ENCODE measurements at places on chromosomes 1 and 21.
A peak's percentile ranks its signal among the peaks of the same experiment; 100 is the strongest.

DNA sequence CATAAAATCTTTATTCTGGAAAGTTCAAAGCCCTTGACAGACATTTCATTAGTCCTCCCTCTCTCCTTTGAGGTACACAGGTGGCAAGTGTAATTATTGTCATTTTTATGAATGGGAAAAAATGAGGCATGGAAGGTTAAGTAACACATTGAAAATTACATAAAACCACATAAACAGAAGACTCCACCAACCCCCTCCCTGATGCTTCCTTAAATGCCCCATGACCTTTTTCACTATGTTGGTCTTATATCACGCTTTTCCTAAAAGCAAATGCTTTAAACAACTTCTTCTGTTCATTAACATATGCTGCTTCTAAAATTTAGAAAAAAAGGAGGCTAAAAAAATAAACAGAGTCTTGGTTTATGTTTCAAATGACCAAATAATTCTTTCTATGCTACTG is 648.4 kb downstream of the PTPRC start:
- DNase-seq = no peak

- DNase-seq = no peak
Measured at GRCh38 chr1:69263921-69264391, 303.8 kb upstream of the LRRC7 start.

DNA sequence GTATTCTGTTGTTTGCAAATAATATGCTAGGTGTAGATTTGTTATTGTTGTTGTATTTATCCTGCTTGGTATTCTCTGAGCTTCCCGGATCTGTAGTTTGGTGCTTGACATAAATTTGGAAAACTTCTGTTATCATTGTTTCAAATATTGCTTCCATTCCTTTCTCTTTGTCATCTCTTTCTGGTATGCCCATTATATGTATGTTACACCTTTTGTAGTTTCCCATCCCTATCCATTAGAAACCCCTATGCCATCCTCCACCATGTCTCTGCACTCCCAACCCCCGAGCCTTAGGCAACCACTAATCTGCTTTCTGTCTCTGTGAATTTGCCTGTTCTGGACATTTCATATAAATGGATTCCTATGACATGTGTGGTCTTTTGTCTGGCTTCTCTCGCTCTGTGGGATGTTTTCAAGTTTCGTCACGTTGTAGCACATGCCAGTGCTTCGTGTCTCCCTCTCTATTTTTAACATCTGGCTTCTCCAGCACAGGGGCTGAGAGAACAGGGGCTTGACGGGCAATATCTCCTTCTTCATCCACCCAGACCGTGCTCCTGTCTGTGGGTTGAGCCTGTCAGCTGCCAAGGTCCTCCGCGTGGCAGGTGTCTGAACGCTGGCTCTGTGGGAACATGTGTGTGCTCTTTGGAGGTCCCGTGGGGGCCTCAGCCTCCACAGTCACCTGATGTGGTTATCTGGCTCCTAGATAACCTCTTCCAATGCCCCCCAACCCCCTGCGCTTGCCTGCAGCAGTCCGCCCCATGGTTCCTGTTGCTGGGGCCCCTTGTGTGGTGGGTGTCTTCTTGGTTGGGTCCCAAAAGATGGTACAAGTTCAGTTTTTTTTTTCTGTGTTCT is 32.8 kb upstream of the MAN1C1 start:
- no peak for DNase-seq

GRCh38 chr1:243550276-243550675 is 294.4 kb downstream of the SDCCAG8 start:
- DNase-seq = no peak

GRCh38 chr1:226677027-226678020 is 61.8 kb downstream of the ITPKB start:
- peak; percentile 75 for DNase-seq

DNA sequence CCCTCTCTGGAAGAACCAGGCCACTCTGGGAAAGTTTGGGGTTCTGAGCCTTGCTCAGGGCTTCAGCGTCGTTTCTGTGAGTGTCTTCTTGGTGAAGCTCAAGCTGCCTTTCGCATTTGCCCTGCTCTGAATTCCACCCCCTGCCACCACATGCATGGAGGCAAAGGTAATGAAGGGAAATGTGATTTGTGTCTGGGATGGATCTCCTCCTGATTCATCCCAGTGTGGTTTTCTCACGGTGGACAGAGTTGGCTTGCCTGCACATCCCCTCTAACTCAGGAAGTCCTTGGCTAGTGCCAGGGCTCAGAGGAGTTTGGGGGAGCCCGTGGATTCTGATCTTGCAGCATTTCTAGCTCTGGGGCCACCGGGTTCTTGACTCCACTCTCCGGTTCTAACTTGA is 173.6 kb upstream of the RAB4A start:
- DNase-seq = no peak

DNA sequence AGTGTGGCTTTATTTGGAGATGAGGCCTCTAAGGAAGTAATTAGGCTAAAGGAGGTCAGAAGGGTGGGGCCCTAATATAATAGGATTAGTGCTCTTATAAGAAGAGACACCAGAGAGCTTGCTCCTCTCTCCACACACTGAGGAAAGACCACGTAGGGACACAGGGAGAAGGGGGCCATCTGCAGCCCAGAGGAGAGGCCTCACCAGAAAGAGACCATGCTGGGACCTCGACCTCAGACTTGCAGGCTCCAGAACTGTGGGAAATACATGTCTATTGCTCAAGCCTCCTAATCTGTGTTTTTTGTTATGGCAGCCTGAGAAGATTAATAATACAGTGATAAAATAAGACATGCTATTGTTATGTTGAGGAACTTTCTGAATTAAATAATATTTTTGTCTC is 8.3 kb downstream of the RCAN1 start:
- no peak for DNase-seq

DNA sequence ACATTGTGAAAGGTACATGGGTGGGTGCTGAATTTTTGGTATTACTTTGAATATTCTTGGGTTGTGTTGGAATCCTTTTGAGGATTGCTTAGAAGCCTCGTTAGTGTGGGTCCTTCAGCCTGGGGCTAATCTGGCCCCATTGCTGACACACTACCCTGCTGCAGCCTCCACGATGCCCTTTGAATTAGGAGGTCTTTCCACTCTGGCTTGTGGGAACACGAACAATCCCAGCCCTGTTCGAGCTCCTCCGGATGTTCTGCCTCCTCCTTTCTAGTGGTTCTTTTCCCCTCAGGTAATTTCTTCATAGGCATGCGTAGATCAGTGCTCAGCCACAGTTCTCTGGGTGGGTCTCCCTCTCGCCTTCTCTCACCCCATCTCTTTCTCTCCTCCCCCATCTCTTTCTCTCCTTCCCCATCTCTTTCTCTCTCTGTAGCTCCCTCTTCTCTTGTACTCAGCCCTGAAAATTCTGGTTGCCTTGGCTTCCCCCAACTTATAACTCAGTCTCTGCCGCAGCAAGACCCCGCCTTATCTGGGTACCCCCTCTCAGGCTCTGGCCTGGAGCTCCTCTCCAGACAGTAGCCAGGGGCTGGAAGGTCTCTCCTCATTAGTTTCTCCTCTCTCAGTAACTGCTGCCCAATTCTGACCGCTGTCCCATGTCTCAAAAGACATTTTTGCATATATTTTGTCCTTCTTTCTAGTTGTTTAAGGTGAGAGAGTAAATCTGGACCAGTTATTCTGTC is 46.0 kb upstream of the SLC19A1 start:
- DNase-seq = no peak

DNA sequence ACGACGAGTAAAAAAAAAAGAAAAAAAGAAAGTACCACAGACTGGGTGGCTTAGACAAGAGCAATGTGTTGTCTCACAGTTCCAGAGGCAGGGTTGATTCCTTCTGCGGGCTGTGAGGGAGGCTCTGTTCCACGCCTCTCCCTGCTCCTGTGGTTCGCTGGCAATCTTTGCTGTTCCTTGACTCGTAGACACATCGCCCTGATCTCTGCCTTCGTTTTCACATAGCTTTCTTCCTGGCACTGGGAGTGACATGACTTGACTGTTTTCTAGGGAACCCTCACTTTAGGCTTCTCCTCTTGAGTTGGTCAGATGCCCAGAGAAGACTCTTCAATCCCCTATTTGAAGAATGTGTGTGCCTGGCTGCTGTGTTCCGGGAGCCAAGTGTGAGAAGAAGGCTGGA is 133.6 kb downstream of the TM2D1 start:
- DNase-seq = no peak

GRCh38 chr1:38489844-38490270 is 369.7 kb downstream of the RRAGC start:
- DNase-seq = peak; percentile 18

- peak; percentile 1 for DNase-seq
Measured at GRCh38 chr1:233440951-233441401, 113.5 kb downstream of the MAP3K21 start.

DNA sequence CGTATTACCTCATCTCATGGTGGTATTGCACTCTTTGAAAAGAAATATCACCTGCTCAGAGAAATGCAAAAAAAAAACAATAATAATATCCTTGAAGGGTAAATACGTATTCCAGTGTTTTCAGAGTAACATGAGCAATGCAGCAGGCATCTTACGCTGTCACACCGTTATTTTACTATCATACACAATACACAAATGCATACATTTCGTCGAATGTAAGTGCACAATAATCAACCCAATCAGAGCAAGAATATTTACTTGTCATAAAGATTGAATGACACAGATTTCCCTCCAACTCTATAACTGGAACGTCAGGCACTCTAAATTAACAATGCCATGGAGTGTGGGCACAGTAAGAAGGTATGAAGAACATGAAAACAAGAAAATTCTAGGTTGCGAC is 1050.1 kb downstream of the PLA2G4A start:
- DNase-seq = no peak

- DNase-seq = no peak
Measured at GRCh38 chr1:66246351-66247269, 287.3 kb upstream of the SGIP1 start.

- no peak for DNase-seq
Measured at GRCh38 chr1:31140299-31140698, 74.8 kb upstream of the PUM1 start.

DNA sequence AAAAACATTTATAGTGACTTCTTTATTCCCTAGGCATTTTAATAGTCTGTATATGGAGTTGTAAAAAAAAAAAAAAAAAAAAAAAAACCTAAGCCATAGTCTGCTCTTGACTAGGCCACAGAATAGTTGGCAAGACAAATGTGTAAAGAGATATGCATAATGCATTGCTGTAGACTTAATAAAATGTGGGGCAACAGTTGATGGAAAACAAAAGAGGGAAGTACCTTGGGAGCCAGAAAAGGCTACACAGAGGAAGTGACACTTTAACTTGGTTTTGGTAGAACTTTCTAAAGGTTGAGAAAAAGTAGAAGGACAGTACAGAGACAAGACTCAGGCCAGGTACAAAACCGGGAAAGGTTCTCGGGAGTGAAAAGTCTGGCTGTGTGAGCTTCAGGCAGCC is 802.9 kb upstream of the ADAMTS5 start:
- no peak for DNase-seq

- no peak for DNase-seq
Measured at GRCh38 chr1:216090556-216090955, 332.7 kb downstream of the USH2A start.

GRCh38 chr1:221849897-221850296 is 108.0 kb upstream of the DUSP10 start:
- DNase-seq = no peak

DNA sequence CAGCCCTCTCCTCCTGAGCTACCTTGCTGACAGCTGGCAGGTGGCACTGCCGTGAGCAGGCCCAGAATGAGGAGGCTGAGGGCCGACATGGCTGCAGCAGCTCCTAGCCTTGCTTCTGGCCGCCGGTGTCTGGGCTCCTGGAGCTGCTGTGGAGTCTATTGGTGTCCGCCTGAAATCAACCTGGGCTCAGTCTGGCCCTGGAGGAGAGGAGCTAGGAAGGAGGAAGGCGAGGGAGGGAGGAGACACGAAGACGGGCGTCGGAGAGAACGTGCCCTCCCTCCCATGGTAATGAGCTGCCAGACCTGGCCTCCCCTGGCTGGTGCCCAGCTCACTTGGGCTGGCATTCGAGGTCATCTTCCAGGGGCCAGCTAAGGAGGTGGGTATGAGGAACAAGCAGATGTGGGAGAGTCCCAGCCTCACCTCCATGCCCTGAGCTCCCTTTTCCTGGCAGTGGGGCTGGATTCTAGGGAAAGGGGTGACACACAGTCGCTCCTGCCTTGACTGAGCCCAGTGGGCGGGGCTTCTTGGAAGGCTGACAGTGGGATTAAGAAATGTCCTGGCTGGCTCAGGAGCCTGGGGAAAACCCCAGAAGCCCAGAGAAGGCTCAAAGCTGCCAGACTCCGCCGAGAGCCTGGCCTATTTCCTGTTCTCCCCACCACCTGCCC is at the start of gene PDZK1IP1:
PDZK1IP1 (minus strand) TSS at position 193 of the 665 bp plus-strand sequence; CDS start at position 89, 104 bp downstream.
- no peak for DNase-seq

DNA sequence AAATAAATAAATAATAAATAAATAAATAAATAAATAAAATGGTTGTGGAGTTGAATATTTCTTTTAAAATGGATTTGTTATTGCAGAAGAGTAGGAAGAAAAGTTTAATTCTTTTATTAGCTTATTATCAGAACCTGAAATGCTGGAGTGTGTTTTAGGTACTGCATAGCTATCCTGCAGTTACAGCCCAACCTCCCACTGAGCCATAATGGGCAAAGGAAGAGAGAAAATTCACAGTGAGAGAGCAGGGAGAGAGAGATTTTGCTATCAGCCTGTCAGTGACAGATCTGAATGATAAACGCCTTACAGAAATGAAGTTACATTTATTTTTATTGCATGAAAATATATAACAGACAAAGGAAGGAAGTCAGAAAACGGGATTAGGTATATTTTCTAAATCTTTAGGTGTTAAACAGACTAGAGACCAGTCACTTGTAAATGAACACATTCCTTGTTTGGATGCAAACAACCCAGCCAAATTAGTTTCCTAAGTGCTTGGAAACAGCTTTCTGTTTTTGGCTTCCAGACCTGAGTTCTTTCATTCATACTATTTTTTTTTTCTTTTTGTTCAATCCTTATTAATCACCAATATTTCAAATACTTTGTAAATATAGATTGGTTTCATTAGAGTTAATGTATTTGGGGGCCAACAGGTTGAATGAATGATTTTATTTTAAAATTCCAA is 425.3 kb downstream of the USP25 start:
- DNase-seq = no peak

DNA sequence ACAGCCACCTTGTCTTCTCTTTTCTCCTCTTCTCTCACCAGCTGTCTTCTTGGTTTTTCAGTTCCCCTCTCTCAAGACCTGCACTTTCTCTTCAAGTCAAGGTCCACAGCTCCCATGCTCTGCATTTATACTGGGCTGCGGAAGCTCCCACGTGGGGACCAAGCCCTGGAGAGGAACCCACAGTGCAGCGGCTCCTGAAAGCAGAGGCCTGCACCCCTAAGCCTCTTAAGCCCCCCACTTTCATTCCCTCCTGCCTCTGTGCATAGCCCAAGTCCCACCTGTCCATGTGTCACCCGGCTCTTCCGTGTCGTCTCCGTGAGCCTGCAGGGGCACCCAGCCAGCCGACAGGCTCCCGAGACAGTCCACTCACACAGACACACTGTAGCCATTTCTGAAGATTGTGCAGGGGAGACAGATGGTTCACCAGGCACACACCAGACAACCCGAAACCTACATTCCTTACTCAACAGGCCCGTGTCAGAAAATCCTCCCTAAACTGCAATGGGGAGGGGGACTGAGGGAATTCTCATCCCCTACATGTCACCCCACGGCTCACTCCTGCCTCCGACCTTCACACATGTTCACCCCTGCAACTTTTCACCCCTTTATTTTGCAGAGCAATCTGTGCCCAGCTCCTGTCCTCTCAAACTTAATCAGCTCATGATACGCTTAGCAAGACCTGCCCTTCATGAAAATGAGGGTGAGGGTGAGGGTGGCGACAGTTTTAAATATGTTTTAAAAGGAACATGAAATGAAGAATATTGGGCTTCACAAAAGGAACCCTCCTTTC is 6.3 kb downstream of the MX2 start:
- DNase-seq = no peak

GRCh38 chr1:68585351-68585750 is 88.5 kb upstream of the DEPDC1 start:
- DNase-seq = no peak
